ENCODE measurements at places on chromosomes 1 and 21.

DNA sequence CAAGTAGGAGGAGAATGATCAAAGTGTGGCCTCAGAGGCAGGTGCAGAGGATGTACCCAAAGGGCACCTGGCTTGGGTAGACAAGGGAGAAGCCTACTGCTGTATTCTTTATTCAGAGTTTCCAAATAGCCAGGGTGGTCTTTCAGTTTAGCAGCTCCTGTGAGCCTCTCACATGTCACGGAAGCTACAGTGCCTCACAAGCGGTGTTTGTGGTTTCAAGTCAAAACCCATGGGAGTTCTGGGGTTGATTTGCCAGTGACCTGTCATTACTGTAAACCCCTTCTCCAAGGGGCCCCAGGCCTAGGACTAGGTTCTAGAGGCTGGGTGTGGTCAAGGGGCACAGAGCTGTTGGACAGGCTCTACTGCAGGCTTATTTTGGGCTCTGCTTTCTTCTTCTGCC, 10.2 kb upstream of the IL10 start:
- DNase-seq = no peak

- DNase-seq = no peak
Observed at GRCh38 chr21:46180778-46181391, 3.4 kb downstream of the SPATC1L start.

DNA sequence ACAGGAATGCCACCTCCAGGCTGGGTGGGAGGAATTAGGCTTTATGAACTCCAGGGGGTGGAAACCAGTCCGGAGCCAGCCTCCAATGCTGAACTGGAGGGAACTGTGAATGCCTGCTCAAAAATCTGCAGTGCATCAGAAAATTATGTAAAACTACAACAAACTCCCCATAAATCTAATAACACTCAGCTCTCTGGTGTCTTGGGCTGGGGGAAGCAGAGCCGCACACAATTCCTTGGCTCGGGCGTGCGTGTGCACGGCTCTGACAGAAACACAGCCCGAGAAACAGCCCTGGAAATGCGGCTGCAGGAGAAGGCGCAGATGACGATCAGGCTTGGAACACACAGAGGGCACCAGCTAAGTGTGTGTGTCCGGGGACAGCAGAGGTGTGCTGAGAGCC, 127.6 kb upstream of the VAMP3 start:
- no peak for DNase-seq

GRCh38 chr21:22961258-22961657, 1963.0 kb downstream of the NCAM2 start:
- no peak for DNase-seq

DNA sequence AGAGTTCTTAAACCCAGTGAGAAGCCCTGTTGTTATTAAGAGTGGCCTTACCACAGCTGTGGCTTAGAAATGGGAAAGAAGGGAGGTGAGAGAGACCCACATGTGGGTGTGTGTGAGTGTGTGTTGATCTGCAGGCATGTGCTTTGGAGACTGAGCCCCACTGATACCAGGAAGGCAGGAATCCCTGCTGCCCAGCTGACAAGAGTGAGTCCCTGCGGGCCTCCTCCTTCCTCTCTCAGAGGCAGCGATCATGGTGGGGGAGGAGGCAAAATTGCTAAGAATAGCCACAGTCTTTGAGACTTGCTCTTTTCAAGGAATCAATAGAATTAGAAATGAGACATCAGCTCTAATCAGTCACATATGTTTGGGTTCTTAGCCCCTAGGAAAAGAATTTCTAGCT, 87.0 kb upstream of the WARS2 start:
- no peak for DNase-seq

DNA sequence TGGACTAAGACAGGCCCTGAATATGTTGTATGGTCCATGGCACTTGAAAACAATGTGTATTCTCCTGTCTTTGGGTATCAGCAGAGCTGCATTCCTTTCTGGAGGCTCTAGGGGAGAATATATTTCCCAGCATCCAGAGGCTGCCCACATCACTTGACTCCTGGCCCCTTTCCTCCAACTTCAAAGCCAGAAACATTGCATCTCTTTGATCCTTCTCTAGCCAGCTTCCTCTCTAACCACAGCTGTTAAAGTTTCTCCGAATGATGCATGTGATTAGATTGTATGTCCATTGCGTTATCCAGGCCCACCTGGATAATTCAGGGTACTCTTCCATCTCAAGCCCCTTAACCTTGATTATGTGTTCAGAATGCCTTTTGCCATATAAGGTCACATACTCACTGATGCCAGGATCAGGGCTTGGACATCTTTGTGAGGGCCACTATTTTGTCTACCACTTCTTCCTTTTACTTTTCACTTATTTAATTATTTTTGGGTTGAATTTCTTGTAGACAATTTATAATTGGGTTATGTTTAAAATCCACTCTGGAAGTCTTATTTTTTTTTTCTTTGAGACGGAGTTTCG, 5.3 kb downstream of the CHD1L start:
- no peak for DNase-seq

DNA sequence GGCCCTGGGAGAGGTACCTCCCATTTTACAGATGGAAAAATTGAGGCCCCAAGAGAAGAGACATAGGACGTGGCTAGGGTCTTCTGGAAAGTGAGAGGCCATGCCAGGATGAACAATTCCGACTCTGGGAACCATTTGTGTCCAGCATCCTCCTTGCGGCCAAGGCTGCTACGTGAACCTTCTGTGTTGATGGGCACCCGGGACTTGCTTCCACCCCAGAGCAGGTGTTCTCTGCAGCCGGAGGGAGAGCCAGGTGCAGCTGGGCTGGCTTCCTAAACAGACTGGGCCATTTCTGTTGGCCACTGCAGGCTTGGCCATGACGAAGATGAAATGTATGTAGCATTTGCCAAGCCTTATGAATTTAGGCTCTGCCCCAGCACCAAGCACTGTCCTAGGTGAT, 118.9 kb downstream of the PRDM2 start:
- DNase-seq = no peak

Measured in stimulated activated CD4-positive, alpha-beta T cell treated with anti-CD3 and anti-CD28 coated beads, Interleukin-1b, Interleukin-23, amount 100 ng/mL, for 1 hour (primary cell).